ENCODE measurements at places on chromosomes 4 and X.

DNA sequence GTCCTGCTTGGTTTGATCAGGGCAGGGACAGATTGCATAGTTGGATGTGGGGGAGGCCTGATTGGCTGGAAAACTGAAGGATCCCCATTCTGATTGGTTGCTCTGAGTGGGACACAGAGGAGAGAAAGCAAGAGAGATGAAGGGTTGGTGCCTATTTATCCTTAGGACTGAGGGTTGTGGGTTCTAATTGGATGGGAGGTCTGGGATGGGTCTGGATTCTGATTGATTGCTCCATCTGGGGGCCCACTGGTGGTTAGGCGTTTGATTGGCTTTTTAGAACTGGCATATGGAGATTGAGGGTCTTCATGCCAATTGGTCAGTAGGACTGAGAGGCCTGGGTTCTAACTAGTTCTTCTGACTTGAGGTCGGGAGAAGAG lies 644 bp upstream of the EBP start:
- DNase-seq, result no peak

- peak; percentile 58 for DNase-seq
Observed at GRCh38 chrX:21616386-21616785, 41.7 kb downstream of the KLHL34 start.

GRCh38 chr4:60033826-60034225 lies 1166.3 kb upstream of the ADGRL3 start:
- DNase-seq, result no peak

GRCh38 chrX:30938295-30938694 lies 49.2 kb upstream of the TAB3 start:
- DNase-seq, result no peak

- no peak for DNase-seq
Observed at GRCh38 chrX:15475021-15475420, 18.1 kb downstream of the PIR start.

DNA sequence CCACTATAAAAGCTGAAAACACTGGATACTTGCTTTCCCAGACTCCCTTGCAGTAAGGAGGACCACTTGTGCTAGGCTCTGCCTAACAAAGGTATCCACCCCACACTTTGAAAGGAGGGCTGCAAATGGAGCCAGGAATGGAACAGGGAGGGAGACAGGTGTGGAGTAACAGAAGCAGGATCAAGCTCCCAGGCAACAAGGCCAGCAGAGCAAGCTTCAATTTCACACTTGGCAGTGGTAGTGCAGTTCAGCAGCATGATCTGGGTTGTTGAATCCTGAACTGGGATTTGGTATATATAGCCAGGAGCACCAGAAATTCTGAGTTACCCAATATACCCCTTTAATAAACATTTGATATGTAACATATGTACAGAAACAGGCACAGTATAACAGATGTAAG lies 9.8 kb downstream of the LAMP2 start:
- no peak for DNase-seq

DNA sequence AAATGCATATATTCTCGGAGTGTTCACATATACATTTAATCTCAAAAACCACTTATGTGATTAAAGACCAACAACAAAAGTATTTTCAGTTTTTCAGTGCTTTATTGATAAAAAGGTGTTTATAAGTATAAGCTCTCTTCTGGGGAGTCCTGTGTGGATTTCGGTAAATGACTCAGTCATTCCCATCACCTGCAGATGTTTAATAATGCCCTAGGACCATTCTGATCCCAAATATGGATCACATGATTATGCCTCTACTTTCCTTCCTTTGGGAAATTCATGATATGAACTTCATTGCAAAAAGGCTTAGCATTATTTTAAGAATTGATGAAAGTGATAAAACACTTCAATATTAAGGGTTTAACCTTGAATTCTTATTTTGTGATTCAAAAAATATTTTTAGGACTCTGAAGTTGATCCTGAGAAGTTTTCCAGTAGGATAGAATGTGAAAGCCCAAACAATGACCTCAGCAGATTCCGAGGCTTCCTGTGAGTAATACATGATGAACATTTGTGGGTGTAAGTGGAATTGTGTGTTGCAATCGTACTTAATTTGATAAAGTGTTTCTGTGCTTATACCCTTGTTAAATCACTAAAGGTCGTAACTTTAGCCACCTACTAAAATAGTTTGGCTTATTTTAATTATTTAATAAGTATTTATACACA lies 40.2 kb downstream of the ATP10D start:
- no peak for DNase-seq

- DNase-seq, result no peak
Observed at GRCh38 chrX:125544031-125544660, 224.5 kb downstream of the TEX13C start.

DNA sequence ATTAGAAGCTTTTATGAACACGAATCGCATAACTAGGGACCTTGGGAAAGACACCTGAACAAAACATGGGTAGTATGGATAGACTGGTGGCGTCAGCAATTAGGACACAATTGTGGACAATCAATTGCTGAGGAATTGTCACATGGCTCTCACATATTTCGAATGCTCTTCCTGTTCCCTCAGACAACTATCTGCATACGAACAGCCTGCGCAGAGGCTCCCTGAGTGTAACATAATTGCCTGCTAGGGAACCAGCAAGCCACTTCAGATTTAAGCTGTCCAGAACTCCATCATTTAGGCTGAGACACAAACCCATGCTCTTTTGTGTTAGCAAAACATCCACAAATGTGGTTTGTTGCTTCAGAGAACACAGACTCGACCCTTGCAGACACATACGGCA lies 160.8 kb downstream of the MGST2 start:
- no peak for DNase-seq

- DNase-seq, result no peak
Observed at GRCh38 chr4:8475751-8476575, 35.4 kb downstream of the TRMT44 start.

GRCh38 chr4:167233685-167234315 lies 494 bp downstream of the SPOCK3 start:
- no peak for DNase-seq

DNA sequence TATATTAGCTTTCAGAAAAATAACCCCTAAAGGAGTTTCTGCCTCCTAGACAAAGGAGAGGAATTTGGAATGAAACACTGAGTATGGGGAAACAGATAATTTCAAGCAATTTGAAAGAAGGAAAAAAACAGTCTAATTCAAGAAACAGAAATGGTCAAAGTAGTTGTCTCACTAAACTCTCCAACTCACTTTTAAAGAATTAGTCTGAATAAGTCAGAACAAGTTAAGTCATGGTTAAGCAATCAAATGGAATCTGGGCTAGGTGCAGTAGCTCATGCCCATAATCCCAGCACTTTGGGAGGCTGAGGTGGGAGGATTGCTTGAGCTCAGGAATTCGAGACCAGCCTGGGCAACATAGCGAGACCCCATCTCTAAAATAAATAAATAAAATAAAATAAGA lies 95.7 kb upstream of the GRIA3 start:
- no peak for DNase-seq

DNA sequence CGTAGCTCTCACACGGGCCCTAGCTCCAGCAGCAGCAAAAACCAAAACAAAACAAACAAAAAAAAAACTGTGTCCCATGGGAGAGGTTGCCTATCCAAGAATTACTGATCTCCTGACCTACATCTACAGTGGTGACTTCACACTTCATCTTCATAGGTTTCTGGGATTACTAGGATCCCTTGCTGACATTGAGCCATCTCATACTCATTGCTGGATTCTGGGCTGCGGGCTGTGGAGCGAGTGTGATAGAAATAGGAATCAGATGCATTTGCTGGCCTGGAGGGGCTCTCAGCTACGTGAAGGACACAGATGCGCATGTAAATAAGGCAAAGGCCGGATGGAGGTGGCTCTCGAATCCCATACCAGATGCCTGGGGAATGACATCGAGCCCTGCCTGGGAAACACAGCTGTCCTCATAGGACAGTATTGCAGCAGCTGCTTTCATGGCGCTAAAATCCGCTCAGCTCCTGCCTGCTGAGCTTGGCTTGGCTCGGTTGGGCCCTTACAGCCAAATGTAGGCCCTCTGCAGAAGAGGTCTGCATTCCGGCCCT lies 41.7 kb downstream of the CNGA2 start:
- peak; percentile 88 for DNase-seq

DNA sequence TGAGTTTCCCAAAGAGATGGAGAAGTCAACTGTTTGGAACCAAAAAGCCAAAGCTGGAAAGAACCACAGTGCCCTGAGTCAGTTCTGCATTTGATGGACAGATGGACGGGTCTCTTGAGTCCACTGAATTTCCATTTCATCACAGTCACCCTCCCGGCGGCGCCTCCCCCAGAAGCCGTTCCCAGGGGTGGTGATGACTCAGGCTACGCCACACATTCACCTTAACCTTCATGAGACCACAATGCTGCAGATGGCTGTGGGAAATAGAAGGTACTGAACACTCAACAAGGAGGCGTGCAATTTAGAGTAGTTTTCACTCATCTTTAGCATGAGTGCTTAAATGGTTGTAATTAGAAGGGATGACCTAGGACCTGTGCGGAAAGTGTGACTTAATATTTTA lies 61.3 kb downstream of the STOX2 start:
- DNase-seq, result no peak

GRCh38 chrX:114611018-114611619 lies 27.2 kb downstream of the HTR2C start:
- peak; percentile 3 for DNase-seq

DNA sequence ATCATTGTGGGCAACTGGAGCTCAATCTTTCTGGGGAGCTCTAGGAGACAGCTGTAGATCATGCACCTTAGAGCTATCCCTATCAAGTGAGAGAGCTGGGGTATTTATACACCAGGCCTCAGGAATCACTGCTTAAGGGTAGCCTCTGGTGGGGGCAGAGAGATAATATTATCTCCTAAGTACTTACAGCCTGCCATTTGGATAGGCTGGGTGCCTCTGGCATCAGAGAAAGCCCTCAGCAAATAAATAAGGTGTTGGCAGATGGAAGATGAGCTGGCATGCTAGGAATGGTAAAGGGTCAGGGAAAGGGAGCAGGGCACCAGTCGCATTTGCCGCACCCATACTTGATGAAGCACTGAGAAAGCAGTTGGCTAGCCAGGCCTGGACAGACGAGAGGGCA lies 75.9 kb downstream of the HCCS start:
- DNase-seq, result no peak

DNA sequence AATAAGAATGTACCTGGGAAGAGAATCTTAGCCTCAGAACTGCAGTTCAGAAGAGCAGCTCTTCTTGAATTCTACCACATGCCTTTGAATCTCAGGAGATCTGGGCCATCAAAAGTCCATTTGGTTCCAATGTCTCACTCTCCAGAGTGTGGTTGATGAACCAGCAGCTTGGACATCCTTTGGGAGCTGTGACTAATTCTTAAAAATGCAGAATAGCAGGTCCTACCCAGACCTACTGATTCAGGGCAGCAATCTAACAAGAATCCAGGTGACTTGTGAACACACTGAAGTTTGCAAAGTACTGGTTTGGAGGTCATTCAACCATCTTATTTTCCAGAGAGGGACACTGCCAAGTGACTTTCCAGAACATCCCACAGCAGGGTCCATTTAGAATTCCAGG lies 244.7 kb downstream of the PACRGL start:
- no peak for DNase-seq

GRCh38 chr4:146142768-146143167 lies 32.8 kb upstream of the LSM6 start:
- no peak for DNase-seq

GRCh38 chr4:173333658-173334084 lies 487 bp downstream of the HMGB2 start:
- DNase-seq, result peak; percentile 46

DNA sequence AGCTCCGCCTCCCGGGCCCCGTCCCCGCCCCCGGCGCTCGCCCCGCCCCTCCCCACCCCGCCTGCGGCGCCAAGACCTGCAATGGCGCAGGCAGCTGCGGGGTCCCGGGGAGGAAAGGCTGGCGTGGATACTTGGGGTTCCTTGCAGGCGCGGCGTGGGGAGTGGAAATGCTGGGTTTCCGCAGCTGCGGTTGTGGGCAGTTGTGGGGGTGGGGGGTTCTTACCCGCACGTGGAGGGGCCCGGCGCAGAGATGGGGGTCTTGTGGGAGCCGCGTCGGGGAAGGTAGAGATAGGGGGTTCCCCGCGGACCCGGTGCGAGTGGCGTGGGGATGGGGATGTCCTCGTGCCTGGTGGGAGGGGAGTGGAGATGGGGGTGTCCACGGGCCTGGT lies 680 bp upstream of the ASMTL start:
- no peak for DNase-seq

- DNase-seq, result no peak
Observed at GRCh38 chrX:30414144-30414543, 105.0 kb upstream of the NR0B1 start.

GRCh38 chr4:139511320-139511719 lies 44.7 kb downstream of the SETD7 start:
- no peak for DNase-seq

DNA sequence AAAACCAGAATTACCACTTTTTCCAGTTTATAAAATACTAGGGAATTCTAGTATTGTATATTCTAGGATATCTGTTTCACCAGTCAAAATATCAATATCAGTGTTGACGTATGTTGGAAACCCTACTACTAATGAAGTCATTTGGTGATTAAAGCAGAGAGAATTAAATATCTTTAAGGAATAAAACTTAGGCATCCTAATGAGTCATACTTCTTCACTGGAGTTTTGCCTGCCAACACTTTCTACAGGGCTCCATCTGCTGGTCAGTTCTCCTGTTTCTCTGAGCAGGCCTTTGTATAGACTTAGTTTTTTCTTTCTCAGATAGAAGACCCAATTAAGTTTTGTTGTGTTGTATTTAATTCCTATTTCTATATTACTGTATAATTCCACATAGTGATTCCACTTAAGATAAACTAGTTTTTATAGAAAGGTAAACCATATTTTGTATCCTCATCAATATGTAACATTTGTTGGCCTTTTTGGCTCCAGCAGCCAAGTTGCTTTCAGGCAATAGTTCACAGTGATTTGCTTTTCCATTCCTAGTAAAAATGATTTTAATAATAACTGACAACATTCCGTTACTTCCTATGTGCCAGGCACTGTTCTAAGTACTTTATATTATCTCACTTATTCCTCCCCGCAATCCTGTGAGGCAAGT lies 3.5 kb downstream of the AP1AR start:
- peak; percentile 52 for DNase-seq

DNA sequence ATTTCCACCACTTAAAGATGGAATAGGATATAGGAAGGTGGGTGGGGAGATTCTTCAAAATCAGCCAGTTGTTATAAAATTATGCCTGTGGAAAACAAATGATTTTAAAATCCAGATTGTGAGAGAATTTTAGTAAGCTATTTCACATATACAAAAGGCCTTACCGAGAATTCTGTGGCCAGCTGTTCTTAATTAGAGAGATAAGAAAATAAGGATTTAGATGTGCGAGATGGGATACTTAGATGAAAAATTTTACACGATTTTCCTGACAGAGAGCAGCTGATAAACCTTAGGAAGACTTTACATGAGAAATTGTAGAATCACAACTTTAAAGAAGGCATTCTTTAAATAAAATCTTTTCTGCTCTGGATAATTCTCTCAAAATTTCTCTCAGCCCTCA lies 94.5 kb upstream of the IQCM start:
- no peak for DNase-seq

DNA sequence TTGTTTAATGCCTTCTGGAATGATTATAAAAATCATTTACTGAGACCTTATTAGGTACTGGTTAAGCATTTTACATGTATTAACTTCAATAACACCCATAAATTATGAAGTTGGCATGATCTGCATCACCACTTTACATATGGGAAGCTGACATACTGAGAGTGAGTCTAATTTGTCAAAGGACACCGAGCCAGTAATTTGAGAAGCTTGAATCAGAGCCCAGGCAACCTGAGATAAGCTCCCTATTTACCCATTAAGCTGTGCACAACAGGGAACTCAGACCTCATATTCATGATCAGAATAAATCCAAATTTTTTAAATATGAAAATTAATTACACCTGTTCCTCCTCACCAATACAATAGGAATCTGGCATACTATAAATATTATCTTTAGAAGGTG lies 247.9 kb upstream of the EPHA5 start:
- DNase-seq, result no peak

GRCh38 chrX:139647597-139647996 lies 60.4 kb downstream of the MCF2 start:
- DNase-seq, result no peak

All from skin of body (tissue), 3 donors.